Left renal pelvis (tissue), 4 donors: ENCODE measurements at places on chromosomes 7 and 10.
A peak's percentile ranks its signal among the peaks of the same experiment; 100 is the strongest.

GRCh38 chr10:16585103-16585502 lies 63.4 kb upstream of the C1QL3 start:
- no peak for DNase-seq

- DNase-seq: peak; percentile 70
Observed at GRCh38 chr10:125060826-125061556, 99.4 kb downstream of the CTBP2 start.

- DNase-seq: no peak
Observed at GRCh38 chr7:155864271-155864985, 52.2 kb upstream of the SHH start.

DNA sequence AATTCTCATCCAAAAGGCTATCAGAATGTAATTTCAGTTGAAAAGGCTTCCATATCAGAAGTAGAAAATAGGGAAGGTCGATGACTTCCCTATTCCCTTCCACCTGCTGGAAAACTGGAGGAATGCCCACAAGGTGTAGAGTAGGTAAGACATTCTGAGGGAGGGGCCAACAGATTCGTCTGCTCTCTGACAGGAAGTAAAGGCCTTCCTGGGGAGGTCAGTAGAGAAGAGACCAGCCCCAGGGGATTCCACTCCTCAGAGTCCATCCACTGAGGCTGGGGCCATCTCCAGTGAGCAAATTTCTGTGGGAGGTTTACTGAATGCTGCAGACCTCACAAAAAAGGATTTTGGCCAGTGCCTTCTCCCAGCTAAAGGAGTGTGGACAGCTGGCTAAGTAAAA lies 19.5 kb downstream of the NPSR1 start:
- DNase-seq: no peak

GRCh38 chr7:128849804-128850490 lies 12.7 kb upstream of the ATP6V1F start:
- DNase-seq: no peak

DNA sequence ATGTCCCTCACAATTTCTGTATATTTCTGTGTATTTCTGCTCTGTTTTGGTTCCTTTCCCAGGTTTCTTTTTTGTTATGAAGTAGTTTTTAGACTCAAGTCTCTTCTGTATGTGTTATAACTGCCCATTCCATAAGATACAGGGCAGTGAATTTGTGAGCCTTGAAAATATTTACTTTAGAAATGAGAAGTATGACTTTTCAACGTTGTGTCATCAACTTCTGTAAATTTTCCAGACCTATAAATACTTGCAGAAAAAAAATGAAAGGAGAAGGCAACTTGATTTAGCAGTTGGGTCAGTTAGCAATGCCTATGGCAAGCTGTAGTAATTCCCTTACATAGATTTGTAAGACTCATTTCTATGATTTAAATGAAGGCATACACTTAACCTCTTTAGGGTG lies 11.5 kb downstream of the EGFR start:
- no peak for DNase-seq
